Stimulated activated CD8-positive, alpha-beta memory T cell treated with anti-CD3 and anti-CD28 coated beads, Interleukin-7, amount 100 ng/mL, for 1 hour (primary cell): ENCODE measurements at places on chromosomes 3 and 15.

DNA sequence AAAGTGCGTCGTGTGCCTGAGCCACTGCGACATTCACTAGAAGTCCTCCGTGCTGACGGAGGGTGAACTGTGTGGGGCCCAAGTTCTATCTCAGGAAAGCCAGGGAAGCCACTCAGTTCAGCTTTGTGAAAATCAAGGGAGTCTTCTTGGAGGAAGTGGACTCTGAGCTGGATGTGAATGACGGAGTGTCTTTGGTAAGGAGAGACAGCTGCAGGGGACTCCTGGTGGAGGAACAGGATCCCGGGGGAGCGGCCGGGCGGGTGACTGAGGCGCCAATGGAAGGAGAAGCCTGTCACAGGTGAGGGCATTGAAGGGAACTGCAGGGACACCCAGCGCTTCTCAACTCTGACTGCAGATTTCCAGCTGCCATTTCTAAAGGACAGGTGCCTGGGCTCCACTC lies 75.6 kb downstream of the APBA2 start:
- DNase-seq: no peak

- DNase-seq: no peak
These were observed 534.5 kb upstream of the TBL1XR1 start for GRCh38 chr3:177731644-177732268.

- DNase-seq: no peak
These were observed 39.5 kb upstream of the FMN1 start for GRCh38 chr15:33234020-33234461.

DNA sequence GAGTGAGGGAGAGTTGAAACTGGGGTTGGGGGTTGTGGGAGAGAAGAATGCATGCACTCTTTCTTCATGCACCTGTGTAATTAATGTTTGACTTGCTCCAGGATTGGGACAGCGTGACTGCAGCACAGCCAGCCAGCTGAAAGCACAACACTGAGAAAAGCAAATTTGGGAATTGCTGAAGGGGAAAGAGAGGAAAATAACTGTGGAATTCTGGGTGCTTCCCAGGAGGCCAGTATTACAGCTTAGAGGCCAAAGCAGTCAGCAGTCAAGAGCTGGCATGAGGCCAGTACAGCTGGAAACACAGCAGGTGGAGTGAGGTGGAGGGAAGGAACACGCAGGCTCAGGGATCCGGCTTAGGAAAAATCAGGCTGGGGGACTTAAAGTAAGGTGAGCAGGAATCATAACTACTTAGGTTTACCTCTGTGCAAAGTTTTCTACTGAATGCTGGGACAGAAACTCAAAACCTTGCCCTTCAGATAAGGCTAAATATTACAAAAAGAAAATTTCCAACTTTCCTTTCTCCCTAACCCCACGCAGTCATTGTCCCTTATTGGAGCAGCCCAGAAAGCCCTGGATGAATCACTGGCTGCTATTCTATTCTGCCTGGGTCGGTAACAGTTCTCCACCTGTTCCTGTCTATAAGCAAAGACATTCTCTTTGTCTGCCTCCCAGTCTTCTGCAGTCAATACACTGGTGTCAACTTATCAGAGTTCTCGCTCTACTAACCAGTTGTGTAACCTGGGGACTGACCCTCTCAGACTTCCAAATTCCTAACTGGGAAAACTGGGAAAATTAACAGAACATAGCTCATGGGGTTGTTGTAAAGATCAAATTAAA lies 167.2 kb downstream of the MAGI1 start:
- DNase-seq: no peak

- no peak for DNase-seq
These were observed 175.0 kb downstream of the SOX2 start for GRCh38 chr3:181886676-181887075.

GRCh38 chr3:177658354-177658753 lies 461.1 kb upstream of the TBL1XR1 start:
- DNase-seq: no peak

GRCh38 chr3:3066910-3067309 lies 43.3 kb downstream of the IL5RA start:
- no peak for DNase-seq

GRCh38 chr3:105676621-105677300 lies 192.1 kb downstream of the CBLB start:
- DNase-seq: no peak
